ENCODE measurements at places on chromosomes 4 and X.

DNA sequence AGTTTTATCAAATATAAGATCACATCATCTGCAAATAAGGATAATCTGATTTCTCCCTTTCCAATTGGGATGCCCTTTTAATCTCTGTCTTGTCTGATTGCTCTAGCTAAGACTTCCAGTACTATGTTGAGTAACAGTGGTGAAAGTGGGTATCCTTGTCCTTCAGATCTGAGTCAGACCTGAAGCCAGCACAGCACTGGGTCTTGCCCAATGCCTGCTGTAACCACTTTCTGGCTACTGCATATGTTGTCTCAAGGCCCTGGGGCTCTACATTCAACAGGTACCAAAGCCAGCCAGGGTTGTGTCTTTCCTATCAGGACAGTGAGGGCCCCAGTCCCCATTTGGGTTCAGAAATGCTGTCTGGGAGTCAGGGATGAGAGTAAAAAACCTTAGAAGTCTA is 90.3 kb downstream of the CYSLTR1 start:
- DNase-seq: no peak

DNA sequence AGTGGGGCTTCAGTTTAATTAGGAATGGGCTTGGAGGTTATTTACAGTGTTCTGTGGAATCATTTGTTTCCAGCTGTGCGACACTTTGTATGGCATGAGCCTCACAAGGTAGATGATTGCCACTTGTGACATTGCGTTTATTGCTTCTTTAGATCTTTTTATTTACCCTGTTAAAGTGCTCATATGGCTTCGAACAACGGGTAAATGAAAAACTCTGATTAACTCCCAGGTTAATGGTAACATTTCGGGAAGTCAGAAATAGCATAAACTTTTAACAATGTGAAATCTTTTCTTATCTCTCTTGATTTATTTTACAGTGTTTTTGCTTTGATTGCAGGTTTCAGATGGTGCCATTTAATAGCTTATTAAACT is 494.3 kb downstream of the IDS start:
- no peak for DNase-seq

- no peak for DNase-seq
Measured at GRCh38 chr4:173259310-173259709, 74.8 kb downstream of the HMGB2 start.

DNA sequence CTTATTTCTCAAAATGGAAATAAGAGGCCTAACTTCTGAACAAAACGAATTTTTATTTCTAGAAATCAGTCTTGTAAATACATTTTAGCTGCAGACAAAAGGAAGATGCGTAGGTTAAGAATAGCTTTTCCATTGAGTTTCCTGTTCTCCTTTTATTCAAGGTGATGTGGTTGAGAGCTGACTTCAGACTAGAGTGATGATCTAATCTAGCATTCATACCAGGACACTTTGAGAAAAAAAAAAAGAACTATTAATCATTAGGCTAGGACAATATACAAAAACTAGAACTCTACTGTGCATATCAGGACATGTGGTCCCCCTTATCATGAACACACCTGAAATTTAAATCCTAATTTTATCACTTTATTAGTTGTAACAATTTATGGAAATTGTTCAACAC is 884.5 kb upstream of the EPHA5 start:
- no peak for DNase-seq

DNA sequence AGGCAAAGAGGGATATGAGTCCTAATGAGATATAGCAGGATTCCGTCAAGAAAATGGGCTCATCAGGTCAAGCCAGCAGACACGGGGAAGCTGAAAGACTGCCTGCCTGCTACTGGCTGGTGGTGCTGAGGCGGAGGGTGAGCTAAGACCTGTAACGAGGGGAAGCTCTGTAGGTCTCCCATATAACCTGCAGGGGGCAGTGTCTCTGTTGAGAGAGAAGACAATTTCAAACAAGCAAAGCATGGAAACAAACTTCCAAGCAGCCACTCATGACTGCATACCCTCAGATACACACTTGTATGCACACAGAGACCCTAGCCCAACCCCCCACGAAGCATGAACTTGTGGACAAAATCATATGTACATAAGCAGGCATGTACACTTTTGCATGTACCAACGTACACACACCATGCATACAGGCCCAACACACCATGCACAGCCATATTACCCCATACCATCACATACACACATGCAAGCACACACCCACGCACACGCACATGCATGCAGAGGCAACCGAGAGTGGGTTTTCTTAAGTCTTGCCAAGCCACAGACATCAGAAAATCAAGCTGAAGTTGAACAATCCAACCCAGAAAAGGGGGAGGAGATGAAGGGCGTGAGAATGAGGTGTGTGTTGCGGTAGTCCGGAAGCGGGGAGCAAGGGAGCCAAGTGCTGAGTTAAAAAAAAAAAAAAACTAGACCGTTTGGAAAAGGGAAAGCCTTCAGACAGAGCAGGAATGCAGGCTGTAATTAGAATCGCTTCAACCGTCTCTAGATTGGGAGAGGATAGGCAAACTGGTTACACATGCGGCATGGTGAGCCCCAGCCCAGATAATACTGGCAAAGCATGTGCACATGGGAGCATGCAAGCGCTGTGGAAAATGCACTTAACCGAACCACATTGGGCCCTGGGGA is 71.0 kb downstream of the PJA1 start:
- DNase-seq: peak; percentile 4

DNA sequence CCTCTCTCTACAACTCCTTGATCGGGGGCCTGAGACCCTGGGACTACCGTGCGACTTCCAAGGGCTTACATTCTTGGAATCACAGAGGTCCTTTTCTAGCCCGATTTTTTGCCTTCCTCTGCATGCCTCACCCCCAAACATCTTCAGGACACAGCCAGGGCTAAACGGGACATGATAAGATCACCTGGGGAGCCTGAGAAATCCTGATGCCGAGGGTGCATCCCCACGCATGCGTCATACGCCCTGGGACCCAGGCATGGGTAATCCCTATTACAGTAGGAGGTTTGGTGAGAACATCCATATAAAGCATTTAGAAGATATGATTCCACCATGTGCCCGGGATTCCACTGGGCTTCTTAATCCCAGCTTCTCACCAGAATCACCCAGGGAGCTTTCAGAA is 77.1 kb downstream of the DCTD start:
- no peak for DNase-seq

DNA sequence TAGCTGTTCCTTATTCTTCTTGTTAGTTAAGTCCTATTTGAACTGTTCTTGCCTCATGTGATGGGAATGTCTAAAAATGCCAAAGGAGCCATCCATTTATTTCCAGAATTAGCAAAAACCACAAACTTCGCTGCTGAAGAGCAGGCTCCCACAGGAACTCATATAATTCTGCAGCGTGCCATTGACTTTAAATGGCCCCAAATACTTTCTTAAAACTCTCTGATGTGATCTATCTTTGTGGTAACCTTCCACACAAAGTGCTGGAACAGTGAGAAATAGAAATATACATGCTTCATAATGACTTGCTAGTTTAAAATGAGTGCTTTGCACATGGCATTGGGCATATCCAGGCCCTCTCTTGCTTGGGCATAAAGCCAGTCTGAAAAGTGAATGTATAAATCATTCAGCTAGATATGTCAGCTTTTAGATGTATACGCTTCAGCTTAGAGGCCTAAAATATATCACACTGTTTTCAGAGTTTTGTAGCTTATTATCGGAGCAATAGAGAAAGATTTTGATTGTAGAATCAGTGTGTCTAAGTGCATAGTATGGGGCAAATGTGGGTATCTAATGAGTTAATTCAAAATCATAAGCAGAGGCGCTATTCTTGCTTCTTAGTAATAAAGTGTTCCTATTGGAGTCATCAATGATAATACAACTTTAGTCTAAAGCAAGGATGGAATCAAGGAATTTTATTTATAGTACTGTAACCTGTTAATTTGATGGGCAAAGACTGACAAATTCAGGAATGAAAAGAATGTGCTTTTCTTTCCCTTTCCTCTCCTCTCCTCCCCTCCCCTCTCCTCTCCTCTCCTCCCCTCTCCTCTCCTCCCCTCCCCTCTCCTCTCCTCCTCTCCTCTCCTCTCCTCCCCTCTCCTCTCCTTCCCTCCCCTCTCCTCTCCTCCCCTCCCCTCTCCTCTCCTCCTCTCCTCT is 392.2 kb upstream of the ZFP42 start:
- DNase-seq: no peak

GRCh38 chrX:49761481-49761880 is 65.7 kb upstream of the PAGE1 start:
- DNase-seq: no peak

Measured in activated naive CD8-positive, alpha-beta T cell treated with anti-CD3 and anti-CD28 coated beads, Interleukin-2, amount 50 U/mL, for 24 hours (primary cell).